ENCODE measurements at places on chromosomes 3 and 15.

- no peak for DNase-seq
These were observed 10.3 kb downstream of the SKIL start for GRCh38 chr3:170367797-170368196.

GRCh38 chr3:109066864-109067263, 51.1 kb downstream of the MORC1 start:
- DNase-seq: no peak

GRCh38 chr15:80068578-80068977, 9.1 kb downstream of the ZFAND6 start:
- DNase-seq: no peak

- no peak for DNase-seq
These were observed 427.5 kb upstream of the TBL1XR1 start for GRCh38 chr3:177624528-177625495.

DNA sequence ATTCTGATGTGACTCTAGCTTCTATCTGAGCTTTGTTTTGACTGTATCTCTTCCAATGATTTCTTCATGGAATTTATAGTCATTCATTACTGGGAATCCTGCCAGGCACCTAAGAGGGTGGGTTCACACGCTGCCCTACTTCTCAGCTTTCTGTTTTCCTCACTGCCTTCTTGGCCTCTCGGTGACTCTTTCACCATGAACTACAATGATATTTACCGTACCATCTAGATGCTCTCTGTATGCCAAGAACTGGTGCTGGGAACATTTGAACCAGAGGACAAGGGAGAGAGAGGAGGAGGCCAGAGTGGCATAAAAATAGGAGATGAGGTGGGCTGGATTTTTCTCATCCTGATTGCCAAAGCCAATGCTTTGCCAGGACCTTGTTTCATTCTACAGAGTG, 280.0 kb upstream of the P2RY1 start:
- no peak for DNase-seq

DNA sequence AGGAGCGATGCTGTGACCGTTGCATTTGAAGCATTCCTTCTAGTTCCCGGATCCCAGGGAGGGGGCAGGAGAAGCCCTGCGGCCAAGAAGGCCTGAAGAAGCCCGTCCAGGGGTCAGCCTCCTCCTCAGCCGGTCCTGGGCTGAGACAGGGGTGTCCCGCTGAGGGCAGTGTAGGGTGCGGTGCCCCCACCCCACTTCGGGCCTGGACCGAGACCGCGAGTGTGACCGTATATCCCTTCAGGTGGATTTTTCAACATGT, 2.8 kb downstream of the OCA2 start:
- DNase-seq: no peak

DNA sequence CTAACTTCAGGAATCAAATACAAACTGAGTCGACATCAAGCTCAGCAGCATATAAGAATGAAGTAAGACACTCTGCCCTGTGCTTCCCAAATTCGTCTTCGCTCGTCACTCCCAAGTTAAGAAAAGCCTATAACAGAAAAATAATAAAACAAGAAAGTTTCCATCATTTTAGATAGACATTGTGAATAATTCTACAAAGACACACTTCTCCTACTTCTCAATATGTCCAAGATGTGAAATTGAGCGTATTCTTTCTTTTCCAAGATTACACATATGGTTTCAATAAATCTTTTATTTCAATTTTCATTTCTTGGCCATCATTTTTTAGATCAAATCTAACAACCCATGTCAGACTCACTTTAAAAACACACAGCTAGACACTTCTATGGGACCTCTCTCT, 85.1 kb downstream of the FSIP1 start:
- DNase-seq: no peak

DNA sequence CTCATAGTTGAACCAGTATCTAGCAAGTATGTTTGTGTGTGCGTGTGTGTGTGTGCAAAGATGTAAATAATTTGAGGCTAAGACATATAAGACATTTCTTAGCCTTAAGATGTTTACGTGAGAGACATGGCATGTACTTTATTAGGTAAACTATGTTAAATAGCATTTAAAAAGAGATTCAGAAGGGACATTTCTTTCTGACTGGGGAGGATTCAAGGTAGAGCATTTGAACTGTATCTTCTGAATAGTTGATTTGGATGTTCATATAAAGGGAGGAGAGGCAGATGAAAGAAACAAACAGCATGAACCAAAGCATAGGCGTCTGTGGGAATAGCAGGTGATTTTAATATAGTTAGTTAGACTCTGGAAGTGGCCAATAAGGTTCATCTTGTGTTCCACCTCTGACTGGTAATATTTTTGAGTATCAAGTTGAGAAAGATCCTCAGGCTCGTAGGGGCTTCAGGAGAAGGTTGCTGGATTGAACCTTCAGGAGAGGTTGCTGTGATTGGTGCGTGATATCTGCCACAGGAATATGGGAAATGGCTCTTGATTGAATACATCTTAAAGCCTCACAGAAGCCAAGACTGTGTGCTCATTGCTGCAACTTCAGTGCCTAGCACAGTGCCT, 12.6 kb downstream of the NFKBIZ start:
- no peak for DNase-seq

DNA sequence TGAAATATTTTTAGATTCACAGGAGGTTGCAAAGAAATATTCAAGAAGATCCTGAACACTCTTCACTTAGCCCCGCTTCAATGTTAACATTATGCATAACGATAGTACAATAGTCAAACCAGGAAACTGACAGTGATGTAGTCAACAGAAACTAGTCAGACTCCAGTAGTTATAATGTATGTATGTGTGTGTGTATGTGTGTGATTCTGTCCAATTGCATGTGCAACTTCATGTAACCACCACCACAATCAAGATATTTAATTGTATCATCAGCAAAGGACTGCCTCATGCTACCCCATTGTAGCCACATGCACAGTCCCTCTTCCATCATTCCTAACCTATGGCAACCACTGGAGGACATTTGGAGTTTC, 77.9 kb downstream of the APBA2 start:
- DNase-seq: no peak

DNA sequence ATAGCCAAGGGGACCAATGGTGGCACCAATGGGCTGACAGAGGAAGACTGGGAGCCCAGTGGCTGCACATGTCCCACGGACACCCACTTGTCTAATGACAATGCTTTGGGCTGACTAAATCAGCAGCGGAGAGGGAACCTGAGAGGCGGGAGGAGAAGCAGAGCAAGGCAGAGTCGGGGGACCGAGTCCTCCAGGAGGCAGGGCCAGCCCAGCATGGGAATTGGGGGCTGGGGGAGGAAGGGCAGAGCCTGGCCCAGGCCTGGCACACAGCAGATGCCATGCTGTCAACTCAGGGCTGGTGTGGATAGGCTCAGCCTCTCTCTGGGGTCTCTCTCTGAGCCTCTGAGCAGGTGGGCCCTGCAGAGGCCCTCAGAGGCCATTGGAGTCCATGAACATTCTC, 78.4 kb upstream of the KLF13 start:
- peak; percentile 30 for DNase-seq

DNA sequence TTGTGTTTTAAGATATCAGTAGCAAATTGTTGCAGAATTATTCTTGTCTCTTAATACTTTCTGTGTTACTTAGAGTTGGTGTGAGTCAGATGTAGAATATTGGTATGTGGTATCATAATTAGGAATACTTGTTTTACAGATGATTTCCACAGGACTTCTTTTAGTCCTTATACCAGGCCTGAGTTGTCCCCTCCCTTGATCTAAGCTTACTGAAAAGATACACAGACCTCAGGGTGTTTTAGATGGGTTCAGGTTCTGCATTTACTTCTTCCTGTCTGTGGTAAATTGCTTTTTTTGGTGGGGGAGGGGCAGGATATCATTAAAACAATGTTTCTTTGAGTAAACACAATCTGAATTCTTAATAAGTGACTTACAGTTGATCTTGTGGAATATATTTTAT, 14.2 kb downstream of the DZIP3 start:
- DNase-seq: no peak

- DNase-seq: no peak
These were observed 47.6 kb downstream of the ARIH1 start for GRCh38 chr15:72521682-72522081.

GRCh38 chr15:95919460-95919859, 411.0 kb upstream of the NR2F2 start:
- DNase-seq: no peak

DNA sequence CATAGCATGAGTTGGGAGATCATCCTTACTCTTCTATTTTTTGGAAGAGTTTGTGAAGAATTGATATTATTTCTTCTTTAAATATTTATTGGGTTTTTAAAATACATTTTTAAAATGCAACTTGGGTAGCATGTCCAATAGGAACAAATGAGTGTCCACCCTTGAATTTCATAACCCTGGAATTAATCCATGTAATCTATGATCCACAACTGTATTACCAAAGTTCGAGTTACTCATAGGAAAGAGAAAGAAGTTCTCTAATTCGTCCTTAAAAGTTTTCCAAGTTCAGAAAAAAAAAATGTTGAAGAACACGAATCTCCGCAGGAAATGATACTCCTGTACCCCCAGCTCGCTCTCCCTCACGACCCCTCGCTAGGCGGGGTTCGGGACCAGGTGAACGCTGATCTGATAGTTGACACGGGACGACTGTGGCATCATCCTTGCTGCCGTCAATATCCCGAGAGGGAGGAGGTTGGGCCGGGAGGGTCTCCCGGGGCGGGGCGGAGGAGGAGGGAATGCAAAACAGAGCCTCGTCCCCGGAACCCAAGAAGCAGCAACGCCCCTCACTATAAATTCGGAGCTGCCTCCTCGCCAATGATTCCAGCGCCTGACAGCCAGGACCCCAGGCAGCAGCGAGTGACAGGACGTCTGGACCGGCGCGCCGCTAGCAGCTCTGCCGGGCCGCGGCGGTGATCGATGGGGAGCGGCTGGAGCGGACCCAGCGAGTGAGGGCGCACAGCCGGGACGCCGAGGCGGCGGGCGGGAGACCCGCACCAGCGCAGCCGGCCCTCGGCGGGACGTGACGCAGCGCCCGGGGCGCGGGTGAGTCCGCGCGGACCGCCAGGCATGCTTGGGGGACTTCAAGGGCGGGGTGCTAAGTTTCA, at the start of gene AGTR1:
Gene AGTR1, plus strand, starts transcription at position 598 of the 884 bp plus-strand sequence. CDS start 43,133 bp downstream, outside the sequence.
- peak; percentile 91 for DNase-seq

DNA sequence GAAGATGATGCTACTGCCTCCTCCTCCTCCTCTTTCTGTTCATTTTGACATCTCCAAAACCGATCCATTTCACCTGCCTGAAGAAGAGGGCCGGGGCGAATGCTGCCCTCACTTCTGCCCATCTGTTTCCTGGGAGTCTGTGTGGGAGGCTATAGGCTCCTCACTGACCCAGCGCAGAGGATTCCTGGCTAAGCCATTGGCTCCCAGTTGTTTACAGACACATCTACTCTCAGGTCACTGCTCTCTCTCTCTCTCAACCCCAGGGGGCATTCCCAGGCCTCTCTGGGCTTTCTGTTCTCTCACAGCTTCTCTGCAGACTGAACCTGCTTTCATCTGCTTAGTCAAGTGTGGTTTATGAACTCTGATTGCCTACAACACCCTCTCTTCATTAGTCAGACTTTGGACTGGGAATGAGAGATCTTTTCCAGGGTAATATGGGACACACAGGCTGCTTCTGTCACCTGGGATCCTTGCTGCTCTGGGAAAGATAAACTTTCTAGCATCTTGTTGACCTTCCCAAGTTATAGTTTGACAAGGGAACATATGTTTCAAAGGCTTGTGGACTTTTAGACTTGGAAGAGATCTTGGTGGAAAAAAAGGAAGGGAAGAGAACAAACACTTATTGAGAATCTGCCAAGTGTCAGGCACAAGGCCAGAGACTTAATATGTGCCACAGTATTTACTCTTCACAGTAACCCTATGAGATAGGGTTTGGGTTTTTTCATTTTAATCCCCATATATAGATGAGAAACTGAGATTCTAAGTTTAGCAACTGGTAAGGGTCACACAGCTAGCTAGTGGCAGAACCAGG, 30.2 kb upstream of the USP3 start:
- DNase-seq: no peak

DNA sequence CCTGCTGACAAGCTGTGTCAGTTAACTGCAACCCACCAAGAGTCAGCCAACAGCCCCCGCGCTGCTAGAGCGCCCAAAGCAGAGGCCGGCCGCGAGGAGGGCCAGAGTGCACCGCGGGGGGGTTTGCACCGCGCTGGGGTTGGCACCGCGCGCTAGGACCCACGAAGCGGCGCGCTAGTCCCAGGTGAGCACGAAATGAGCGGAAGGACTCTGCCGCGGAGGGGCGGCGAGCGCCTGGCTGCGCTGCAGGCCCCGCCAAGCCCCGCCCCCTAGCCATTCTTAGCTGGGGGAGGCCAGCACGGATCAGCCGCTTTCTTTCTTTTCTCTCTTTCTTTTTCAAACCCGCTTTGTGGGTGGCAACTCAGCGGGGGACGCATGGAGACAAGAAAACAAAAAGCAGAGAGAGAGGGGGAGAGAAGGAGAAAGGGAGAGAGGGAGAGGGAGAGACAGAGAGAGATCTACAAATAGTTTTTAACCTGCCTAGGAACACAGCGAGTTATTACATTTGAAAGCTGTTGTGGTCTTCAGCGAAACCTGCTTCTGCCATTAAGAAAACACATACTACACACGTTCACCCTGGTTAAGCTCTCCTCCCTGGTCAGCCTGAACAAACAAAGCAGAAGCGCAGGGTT, 6.9 kb upstream of the FOXB1 start:
- DNase-seq: no peak

- DNase-seq: no peak
These were observed 463.1 kb downstream of the TBL1XR1 start for GRCh38 chr3:176734146-176734545.

DNA sequence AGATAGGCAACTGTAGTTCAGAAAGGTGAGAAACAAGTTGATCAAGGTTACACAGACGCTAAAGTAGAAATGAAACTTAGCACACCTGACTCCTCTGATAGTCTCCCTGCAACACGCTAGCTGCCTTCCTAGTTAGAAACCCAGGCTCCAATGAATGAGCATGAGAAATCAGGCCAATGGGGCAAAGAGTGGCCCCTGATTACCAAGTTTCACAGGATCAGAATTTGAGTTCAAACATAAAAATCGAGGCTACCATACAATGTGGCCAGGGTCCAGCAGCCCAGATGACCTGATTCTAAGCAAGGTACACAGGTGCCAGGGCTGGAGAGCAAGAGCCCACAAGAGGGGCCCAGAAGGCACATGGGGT, 7.7 kb downstream of the PLD1 start:
- DNase-seq: no peak

GRCh38 chr15:92711457-92711831, 55.9 kb upstream of the FAM174B start:
- DNase-seq: no peak

GRCh38 chr3:105944276-105944675, 75.5 kb upstream of the CBLB start:
- no peak for DNase-seq

- DNase-seq: no peak
These were observed 57.2 kb downstream of the SEC22A start for GRCh38 chr3:123258811-123259420.

- no peak for DNase-seq
These were observed 1.2 kb upstream of the TM4SF1 start for GRCh38 chr3:149378478-149379309.

All from sigmoid colon (tissue), 7 donors.